ENCODE measurements at places on chromosomes 5 and 9.

DNA sequence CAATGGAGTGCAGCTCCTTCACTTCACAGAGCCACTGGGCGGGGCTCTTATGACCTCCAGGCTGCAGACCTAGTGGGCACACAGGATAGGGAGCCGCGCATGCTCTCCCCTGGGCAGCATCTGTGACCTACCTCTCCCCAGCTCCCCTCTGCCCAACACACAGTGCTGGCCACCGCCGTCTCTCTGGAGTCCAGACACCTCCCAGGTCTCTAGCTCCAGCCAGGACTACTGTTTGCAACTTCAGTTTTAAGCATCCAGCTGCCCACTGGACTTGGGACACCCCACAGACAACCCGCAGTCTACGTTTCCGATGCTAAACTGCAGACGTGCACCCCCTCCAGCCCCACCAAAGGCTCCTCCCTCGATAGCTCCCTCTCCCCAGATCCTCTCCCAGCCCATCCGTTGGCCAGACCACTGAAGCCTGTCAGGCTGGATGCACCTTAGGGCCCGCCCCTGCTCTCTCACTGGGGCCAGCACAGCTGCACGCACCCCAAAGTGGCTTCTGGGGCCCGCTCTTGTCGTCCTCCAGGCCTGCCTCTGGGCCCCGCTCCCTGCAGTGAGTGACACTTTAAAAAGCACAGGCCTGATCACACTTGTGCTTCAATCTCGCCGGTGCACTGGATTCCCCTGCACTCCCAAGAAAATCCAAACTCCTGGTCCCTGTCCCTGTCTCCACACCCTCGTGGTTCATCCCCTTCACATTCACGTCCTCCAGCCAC is 11.3 kb downstream of the FLT4 start:
- DNase-seq, result no peak

DNA sequence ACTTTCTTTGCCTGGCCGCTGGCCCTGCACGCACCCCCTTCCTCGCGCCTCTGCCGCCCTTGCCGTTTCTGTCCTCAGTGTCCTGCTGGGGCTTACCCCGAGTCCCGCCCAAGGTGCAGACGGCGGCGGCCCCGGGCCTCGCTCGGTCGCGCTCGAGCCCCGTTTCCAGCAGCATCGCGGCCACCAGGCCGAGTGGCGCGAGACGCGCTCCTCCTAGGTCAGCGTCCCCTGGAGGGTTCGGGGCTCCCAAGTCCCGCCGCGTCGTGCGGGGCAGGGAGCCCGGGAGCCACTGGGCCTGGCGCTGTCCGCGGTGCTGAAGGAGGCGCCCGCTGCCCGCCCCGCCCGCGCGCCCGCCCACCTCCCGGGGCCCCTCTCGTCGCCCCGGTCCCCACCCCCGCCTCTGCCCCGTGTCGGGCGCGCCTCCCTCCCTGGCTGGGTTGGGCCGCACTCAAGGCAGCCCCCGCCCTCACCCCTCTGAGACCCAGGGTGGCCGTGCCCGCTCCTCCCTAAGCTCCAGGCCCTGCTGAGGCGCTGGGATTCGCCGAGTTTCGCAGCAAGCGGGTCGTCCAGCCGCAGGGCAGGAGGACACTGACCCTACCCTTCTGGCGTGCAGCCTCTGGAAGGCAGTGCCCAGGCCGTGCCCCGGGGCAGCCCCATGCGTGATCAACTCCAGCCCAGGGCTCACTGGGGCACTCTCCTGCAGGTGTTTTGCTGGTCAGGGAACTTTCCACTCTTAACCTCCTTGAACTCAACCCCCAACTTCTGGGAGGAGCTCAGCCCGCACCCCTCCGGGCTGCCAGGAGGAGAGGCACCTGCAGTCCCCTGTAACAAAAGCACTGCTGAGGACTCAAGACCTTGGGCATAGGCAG is at the start of gene LHX3:
LHX3 (minus strand) TSS at position 291 of the 869 bp plus-strand sequence; CDS start at position 175, 116 bp downstream.
- DNase-seq, result no peak

GRCh38 chr5:33530183-33531036 is 89.6 kb downstream of the TARS1 start:
- DNase-seq, result no peak

DNA sequence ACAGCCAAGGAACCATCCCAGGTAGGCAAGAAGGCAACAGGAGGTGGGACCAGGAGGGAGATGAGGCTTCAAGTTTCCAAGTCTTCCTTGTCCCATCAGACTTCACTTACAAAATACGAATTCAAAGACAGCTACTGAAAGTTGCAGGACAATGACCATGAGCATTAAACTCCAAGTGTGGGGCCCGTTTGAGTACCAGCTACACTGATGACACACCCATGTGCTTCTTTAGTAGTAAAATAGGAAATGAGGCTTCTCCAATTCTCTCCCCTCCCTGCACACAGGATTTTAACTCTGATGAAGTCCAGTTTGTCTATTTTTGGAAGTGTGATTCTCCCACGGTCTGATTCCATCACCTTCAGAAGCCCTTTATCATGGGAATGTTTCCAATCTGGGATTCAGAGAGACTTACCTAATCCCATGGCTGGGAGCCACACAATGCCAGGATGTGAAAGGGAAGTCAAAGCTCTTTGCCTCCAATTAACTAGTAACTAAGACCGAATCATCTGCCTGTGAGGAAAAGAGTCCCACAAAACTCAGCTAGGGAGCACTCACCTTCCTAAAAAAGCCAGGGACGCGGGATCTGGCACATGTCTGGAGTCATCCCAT is 222.8 kb upstream of the MSX2 start:
- DNase-seq, result peak; percentile 13

DNA sequence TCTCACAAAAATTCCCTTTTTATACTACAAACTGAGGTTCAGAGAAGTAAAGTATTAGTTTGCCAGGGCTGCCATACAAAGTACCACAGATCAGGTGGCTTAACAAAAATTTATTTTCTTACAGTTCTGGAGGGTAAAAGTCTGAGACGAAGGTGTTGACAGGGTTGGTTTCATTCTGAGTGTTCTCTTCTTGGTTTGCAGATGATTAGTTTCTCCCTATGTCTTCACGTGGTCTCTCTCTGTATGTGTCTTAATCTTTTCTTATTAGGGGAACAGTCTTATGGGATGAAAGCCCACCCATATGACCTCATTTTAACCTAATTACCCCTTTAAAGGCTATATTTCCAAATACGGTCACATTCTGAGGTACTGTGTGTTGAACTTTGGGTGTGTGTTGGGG is 274.2 kb downstream of the BRINP1 start:
- no peak for DNase-seq

DNA sequence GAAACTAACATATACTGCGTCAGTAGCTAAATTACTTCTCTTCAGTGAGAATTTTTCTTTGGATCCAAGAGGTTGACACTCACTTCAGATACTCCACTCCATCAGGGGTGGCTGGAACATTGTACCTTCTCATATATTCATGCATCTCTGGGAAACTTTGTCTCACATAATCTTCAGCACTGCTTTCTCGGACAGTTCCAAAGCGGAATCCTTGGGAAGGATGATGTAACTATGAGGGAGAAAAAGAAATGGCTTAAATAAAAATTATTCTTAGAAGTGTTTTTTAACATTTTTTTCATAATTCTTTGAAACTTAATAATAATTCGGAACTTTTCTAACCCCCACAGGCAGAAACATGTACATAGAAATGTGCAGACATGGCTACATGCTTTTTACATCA is 33.4 kb upstream of the PPP3R2 start:
- peak; percentile 9 for DNase-seq

- DNase-seq, result no peak
These were observed 70.7 kb downstream of the COX7C start for GRCh38 chr5:86688406-86688805.

GRCh38 chr9:38160613-38161215 is 91.7 kb upstream of the SHB start:
- peak; percentile 53 for DNase-seq

GRCh38 chr9:71249729-71250317 is 128.4 kb upstream of the TRPM3 start:
- peak; percentile 74 for DNase-seq

- DNase-seq, result peak; percentile 53
These were observed 427 bp downstream of the SERINC5 start for GRCh38 chr5:80255431-80255810.

DNA sequence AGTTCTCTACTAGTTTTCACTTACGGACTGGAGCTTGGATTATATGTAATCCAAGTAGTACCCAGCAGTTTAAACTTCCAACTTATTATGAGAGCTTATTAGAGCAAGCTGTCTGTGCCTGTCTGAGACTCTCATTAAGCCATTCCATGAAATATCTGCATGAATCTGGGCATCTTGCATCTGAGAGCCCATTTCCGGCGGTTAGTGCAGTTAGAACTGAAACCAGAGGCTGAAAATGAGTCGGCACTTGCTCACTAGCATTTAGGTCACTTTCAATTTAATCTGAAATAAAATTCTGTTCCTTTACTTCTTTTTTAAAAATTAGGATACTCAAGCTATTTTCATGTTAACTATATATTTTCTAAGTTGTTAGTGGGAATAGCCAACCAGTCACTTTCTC is 102.2 kb downstream of the MEGF10 start:
- DNase-seq, result no peak

DNA sequence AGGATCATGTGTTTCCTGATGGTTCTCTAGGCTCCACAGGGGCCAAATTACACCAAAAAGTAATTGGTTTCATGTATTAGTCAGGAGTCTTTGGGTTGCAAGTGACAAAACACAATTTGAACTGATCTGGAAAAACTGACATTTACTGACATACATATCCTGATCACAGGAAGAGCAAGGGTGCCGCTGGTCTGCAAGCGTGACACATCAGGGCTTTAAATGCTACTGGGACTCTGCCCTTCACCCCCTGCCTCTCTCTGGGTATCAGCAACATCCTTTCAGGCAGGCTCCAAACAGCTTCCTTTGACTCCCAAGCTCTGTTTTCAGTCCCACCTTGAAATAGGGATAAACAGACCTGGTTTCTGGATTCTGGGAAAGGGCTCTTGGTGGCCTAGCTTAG is 197.5 kb downstream of the PALM2AKAP2 start:
- DNase-seq, result no peak

- no peak for DNase-seq
These were observed at the start of gene PCDHGB1 for GRCh38 chr5:141349917-141350619. TSS of gene PCDHGB1 (plus strand) at chr5:141350099. CDS start at chr5:141350261, 162 bp downstream.

- DNase-seq, result peak; percentile 24
These were observed 41.4 kb downstream of the GLIS3 start for GRCh38 chr9:4258320-4259090.

DNA sequence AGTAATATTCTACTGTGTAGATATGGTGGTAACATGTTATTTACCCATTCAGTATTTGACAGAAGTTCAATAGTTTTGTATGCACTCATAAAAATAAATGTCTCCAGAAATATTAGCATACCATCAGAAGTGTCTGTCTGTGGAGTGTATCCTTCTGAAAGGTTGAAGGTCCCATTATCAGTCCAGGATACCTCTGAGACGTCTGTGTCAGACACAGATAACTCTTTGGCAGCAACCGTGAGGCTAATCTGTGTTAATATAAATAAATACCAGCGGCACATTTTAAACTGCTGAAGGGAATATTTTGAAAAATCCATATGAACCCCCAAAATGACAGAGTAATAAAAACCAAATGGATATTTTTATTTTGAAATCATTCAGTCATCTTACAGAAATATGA is 11.9 kb upstream of the ZNF622 start:
- DNase-seq, result no peak

DNA sequence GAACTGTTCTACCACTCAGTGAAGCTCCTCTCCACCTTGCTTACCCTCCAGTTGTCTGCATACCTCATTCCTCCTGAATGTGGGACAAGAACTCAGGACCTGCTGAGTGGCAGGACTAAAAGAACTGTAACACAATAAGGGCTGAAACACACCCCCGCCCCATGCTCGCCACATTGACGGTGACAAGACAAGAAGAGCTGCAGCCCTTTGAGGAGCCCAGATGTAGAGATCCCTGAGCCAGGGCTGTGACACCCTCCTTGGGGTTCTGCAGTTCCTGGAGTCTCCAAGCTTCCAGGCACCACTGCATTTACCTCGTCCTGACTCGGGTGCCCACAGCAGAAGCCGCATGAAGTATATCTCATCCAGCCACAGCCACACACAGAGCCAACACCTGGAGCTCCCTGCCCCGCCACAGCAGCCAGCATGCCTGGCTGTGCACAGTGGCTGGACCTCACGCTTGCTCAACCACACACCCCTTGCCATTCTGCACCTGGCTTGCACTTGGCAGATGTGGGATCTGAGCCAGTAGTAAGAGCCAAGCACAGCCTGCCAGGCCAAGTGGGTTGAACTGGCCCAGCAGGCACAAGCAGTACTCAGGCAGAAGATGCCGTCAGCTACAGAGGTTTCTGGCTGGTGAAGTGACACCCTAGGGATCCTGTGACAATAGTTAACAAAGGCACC is 166.1 kb downstream of the RNF180 start:
- no peak for DNase-seq

- DNase-seq, result no peak
These were observed 122.2 kb upstream of the CACNA1B start for GRCh38 chr9:137755261-137755927.

DNA sequence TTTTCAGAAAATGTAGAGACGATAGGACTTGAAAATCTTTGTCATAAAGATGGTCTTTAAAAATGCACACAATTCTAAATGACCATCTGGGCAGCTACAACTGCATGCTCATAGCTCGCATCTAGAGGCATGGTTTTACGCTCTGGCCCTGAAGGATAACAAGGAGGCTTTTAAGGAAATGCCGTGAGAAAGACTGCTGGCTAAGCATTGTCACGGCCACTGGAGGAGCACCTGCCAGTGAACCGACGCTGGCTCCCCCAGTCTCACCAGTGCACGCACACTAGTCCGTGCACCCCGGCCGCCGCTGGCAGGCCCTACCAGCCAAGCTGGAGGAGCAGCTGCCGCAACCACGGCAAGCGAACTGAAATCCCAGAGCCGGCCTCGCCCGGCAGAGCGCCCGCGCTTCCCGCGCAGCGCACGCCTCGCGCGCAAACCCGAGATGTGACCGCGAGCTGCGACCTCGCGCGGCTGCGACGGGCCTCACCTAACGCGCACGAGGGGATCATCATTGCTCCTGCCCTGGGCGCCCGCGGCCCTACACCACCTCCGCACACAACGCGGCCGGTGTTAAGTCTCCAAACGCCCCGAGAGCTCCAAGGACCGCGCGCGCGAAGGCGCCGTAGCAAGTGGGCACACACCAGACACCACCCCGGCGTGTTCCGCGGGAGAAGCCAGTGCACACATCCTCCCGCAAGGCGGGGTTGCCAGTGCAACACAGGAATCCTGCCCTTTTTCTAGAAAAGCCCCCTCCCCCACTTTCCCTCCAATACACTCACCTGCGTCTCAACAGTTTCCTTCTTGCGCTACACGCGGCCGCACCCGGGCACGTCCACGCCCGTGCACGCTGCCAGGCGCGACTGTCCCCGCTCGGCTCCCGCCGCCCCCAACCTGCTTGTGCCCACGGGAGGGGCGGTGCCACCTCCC is 5.3 kb downstream of the ELAVL2 start:
- DNase-seq, result peak; percentile 48

GRCh38 chr5:32810804-32811203 is 99.7 kb downstream of the NPR3 start:
- DNase-seq, result no peak

- no peak for DNase-seq
These were observed 16.6 kb upstream of the KCNMB1 start for GRCh38 chr5:170405817-170406216.

- no peak for DNase-seq
These were observed 68.4 kb downstream of the TTC39B start for GRCh38 chr9:15238646-15239045.

All from PC-3 (cell line).